ENCODE measurements at places on chromosomes 2 and 18. TPM values are rescaled to one million over a fixed set of nuclear protein-coding genes. Genes with fewer than 3 reads are reported as not detected.

DNA sequence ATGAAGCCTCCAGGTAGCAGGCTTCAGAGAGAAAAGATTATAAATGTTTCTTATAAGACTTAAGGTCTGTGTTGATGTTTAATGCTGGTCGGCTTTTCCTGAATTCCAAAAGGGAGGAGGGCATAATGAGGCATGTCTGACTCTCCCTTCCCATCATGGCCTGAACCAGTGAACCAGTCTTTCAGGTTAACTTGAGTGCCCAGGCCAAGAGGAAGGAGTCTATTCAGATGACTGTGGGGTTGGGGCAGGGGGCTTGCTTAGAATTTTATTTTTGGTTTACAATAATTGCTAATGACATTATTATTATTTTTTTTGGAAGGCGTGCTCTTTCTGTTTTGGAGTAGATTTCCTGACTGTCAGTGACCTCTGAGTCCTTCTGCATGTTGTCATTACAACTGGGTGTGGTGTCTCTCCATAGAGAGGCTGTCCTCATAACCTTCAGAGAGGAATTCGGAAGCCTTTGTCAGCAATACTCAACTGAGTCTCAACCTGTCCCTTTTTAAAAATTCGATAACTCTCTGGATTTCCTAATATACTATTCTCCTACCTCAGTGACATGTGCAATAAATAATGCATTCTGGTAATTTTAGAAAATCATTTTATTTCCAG lies 275.1 kb upstream of the CXCR4 start:
- H3K36me3 ChIP-seq: no peaks in the 10 kb centered on the region
- no peak overlapping the region for H3K4me3 ChIP-seq
- no peak overlapping the region for H3K27ac ChIP-seq
- H3K27me3 ChIP-seq: peaks cover 6% of the 10 kb centered on the region
- H3K4me1 ChIP-seq: no peaks in the 10 kb centered on the region

GRCh38 chr2:95049683-95049955 lies 24.1 kb downstream of the MAL start:
- no peak overlapping the region for H3K4me3 ChIP-seq
- H3K27ac ChIP-seq: no peak overlapping the region
- H3K4me1 ChIP-seq: no peaks in the 10 kb centered on the region
- DNase-seq: no peak
- peaks cover 4% of the 10 kb centered on the region for H3K27me3 ChIP-seq

DNA sequence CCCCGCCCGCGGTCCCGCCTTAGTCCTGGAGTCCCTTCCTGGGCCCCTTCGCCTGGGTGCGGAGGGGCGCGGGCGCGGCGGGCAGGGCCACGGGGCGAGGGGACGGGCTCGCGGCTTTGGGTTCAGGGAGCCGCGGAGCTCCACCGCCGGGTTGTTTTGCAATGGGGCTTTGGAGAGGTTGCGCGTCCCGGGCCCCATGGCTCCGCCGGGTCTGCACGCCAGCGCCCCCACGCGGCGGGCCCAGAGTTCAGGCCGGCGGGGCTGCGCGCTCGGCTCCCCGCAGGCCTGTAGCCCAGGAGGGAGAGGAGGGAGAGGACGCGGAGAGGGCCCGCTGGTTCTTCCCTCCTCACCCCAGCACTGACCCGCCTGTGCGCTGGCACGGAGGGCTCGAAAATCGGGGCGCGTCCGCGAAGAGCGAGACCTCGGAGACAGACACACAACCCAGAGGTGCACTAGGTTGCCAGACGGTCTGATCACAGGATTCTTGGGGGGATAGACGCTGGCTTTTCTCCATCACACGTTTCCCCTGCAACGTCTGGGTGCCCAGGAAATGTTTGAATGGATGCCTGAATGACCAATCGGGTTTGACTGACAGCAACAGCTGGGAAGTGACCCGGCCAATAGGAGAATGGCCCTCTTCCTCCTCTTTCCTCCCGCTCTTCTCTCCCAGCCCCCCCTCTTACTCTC lies 4.9 kb upstream of the SIX2 start:
- no peak overlapping the region for H3K27ac ChIP-seq
- peak overlapping the region; percentile 52 for H3K4me3 ChIP-seq
- peaks cover 44% of the 10 kb centered on the region for H3K27me3 ChIP-seq

DNA sequence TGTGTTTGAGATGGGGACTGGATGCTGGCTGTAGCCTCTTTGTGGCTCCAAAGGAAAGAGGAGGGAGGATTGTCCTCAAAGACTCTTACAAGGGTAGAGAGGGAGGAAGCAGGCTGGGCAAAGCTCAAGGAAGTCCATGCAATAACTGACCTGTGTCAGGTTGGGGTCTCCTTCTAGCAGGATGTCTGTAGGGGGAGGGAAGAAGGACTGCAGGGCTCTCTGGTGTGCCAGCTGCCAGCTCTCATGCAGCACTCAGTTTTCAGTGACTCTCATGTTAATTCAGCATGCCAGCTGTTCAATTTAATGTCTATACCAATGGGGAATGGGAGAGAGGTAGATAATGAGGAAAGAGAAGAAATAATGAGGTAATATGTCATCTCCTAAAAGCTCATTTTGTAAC lies 85.3 kb upstream of the RANBP2 start:
- peak overlapping the region; percentile 81 for H3K27ac ChIP-seq
- no peak overlapping the region for H3K4me3 ChIP-seq
- H3K27me3 ChIP-seq: no peaks in the 10 kb centered on the region
- no peaks in the 10 kb centered on the region for H3K36me3 ChIP-seq
- no peak for DNase-seq

- H3K27me3 ChIP-seq: no peaks in the 10 kb centered on the region
- H3K4me3 ChIP-seq: no peak overlapping the region
- H3K27ac ChIP-seq: no peak overlapping the region
- DNase-seq: no peak
- no peaks in the 10 kb centered on the region for H3K36me3 ChIP-seq
Observed at GRCh38 chr2:35314049-35314448, 1041.5 kb upstream of the CRIM1 start.

DNA sequence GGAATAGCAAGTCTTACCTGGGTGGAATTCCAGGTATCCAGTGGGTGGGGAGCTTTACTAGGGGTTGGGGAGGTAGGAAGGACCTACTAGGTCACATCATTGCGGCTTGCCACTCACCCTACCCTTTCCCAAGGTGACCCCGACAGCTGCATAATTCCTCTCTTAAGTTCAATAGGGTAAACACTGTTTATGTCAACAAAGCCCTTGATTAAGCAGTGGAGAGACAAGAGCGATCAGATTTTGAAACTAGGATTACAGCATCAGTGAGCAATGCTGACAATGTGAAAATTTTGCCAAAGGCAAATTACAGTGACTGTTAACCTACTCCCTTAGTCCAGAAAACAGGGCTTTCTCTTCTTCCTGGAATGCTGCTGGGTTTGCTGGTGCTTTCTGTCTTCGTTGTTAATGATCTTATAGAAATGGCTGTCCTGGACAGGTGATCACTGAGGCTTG lies 14.5 kb downstream of the SLC19A3 start:
- H3K4me1 ChIP-seq: no peaks in the 10 kb centered on the region
- no peak overlapping the region for H3K4me3 ChIP-seq
- no peak for DNase-seq
- H3K27ac ChIP-seq: no peak overlapping the region

Gene SNED1
- 11.0 TPM for total RNA-seq

Gene KCNG2
- total RNA-seq: not detected

Gene MC5R
- not detected for total RNA-seq

Gene CIDEA
- not detected for total RNA-seq

Gene ALK
- total RNA-seq: not detected
